Skin of body (tissue), 3 donors: ENCODE measurements at places on chromosomes 2 and 18. TPM values are rescaled to one million over a fixed set of nuclear protein-coding genes. Genes with fewer than 3 reads are reported as not detected.

- no peak for DNase-seq
Observed at GRCh38 chr2:236051806-236052205, 116.4 kb downstream of the GBX2 start.

- DNase-seq = no peak
Observed at GRCh38 chr18:28715206-28715605, 538.3 kb upstream of the CDH2 start.

Gene DNER
- 3.3 TPM for total RNA-seq

DNA sequence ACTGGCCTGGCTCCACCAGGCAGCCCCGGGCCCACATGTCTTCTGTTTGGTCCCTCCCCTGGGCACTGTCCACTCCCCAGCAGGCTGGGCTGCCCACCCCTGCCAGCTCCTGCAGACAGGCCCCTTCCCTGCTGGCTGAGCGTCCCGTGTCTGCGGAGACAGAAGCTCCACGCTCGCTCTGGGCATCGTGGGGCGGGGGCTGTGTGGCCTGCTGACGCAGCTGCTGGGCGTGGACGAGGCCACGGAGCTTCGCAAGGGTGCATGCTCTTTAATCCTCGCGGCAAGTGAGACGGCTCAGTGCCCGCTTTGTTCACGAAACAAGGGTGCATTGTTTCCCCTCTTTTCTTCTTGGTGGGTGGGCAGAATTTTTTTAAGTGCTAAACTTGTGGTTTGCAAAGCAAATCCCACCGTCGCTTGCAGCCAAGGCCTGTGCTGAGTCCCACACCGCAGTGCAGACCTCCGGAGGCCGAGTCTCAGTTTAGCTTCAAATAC is 132.8 kb upstream of the CTDP1 start:
- peak; percentile 10 for DNase-seq

DNA sequence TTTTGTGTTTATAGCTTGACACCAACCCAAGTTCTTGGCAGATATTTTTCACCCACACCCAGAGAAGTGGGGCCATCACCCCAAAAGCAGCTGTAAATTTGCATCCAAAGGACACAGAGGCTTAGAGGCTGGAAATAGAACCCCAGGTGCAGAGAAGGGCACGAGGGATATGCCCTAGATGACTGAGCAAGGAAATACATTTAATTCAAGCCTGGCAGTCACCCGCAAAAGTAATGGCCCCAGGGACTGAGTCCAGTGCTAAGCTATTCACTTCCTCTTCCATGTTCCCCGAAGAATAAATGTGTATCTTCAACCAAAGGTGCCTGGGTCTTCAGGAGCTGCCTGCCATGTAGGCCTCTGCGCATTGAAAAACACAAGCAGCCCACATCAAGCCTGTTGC is 14.0 kb upstream of the REG3G start:
- DNase-seq = no peak

DNA sequence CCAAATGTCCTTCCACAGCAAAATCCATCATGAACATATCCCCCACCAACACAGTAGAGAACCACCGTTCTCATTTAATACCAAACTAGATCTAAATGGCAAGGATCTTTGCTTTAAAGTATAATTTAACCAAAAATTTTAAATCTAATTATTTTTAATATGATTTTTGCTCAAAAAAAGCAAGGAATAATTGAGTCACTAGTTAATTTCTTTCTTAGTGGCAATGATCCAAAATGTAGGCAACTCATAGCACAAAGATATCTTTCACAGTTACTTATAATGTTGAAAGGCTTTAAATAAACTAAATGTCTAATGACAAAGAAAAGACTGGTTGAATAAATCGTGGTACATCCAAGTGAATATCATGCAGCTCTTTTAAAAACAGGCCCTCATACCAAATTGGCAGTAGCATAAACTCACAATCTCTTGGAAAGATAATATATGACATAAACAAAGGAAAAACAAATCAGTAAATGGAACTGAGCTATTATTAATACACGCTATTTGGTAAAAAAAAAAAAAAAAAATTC is 20.3 kb downstream of the PTPN2 start:
- no peak for DNase-seq

Gene SP100
- 39.4 TPM for total RNA-seq

Gene SANBR
- 15.6 TPM for total RNA-seq

Gene CYS1
- 1.3 TPM for total RNA-seq

- no peak for DNase-seq
Observed at GRCh38 chr18:45844938-45845337, 19.5 kb downstream of the SIGLEC15 start.

Gene ANXA4
- 33.5 TPM for total RNA-seq
